ENCODE measurements at places on chromosomes 6 and 20.

DNA sequence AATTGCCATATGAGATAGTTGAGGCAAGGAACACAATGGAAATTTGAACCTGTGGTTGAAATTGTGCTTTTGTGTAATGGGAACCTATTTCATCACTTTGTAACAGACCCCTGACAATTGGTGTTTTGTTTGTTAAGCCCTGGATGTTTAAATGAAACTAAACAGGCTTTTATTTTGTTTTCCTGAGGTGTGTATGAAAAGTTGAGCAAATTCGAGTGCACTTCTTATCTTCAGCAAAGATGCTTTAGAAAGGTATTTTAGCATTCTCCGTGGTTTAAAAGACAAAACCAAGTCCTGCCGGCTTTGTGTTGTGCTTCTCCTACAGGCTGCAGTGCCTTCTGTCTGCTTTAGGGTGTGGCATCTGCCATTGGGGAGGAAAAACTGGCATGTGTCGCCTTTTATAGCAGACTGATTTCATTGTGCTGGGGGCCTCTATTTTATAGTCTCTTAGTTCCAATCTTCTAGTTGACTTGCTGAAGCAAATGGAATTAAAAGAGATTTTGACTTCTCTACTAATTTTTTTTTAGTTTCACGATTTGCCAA is 2.2 kb upstream of the ARID1B start:
- DNase-seq = peak; percentile 42

GRCh38 chr6:117200067-117200466 is 65.3 kb upstream of the VGLL2 start:
- no peak for DNase-seq

DNA sequence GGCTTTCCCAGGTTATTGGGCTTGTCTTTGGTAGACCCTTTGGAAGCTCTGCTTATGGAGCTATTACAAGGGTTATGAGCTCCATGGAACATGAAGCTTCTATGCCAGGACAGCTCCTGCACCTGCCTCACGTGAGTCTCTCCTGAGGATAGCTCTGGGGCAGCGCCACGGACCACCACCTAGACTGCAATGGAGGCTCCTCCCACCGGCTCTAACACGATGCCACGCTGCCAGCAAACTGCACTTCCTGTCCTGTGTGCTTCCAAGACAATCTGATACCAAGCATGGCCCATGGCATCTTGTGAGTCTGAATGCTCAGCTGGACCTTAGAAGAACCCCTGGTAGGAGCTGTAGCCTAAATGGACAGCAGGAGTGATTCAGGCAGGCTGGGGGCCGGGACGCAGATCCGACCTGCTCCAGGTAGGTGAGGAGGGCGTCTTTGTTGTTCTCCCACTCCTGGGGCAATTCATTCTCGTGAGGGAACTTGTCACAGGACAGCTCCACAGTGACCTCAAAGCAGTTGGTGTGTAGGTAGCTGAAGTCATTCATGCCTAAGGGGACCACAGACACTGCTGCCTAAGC is 5.5 kb downstream of the CPXM1 start:
- no peak for DNase-seq

GRCh38 chr20:9270831-9271230 is 201.9 kb downstream of the PLCB4 start:
- DNase-seq = no peak

- no peak for DNase-seq
These were observed 16.8 kb downstream of the RIPK1 start for GRCh38 chr6:3085074-3085473.

GRCh38 chr6:80446454-80447045 is 340.1 kb downstream of the BCKDHB start:
- no peak for DNase-seq

- DNase-seq = no peak
These were observed 16.9 kb downstream of the RAB44 start for GRCh38 chr6:36714511-36714910.

DNA sequence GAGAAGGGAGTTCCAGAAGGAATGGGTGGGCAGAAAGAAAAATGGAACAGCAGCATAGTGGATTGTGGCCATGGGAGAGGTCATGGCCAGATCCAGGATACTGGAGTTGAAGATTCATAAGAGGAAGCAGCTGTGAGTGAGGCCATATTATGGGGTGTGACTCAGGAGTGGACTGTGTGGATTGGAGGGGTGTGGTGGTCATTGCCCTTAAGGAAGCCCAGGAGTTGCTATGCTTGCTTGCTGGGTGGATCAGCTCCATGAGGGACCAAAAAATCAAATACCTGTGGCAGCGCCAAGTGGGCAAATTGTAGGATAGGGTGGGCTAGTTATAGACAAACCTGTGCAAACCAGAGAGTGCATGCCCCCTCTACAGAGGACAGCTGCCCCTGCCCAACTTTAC is 18.3 kb downstream of the LRRC1 start:
- no peak for DNase-seq

GRCh38 chr6:18055714-18056382 is 66.6 kb downstream of the NHLRC1 start:
- DNase-seq = no peak

DNA sequence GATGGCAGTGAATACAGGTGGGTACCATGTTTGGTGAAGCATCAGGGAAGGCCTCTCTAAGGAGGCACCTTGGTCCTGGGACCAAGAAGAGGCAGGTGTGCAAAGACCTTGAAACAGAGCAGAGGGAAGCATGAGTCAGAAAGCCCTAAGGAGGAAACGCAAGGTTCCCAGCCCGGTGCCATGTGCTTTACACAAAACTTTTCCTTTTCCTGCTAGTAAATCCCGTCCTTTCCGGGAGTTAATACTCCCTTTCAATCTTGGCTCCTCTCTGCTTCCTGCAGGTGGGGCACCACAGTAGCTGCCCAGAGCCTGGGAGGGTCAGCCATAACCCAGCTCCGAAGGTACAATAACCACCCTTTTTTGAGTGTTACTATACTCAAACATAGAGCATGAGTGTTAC is 19.4 kb upstream of the SLC23A2 start:
- no peak for DNase-seq

DNA sequence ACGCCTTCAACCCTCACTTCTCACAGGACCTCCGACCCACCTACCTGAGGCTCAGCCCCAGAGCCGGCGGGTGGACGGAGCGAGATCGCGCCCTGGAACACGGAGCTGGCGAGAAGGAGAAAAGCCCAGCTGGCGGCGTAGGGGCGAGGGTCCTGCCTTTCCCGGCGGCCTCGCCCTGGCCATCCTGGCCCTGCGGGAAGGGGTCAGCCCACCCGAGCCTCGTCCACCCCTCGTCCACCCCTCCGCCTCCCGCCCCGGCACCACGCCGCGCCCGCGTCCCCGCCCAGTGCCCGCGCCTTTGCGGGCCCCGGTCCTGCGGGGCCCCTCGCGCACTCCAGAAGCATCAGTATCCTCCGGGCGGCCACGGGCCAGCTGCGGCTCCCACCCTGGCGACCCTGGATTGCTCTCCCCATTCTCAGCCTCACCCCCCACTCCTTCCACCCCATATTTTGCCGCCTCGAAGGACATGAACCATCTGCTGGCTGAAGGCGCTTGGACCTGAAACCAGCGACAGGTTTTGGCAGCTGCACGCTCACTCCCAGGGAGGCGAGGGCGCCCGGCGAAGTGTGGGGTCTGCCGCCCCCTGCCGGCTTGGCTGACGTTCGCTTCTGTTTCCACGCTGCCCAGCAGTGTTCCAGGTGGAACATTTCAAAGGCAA is 65.1 kb downstream of the PLG start:
- peak; percentile 60 for DNase-seq

GRCh38 chr20:5072756-5073659 is 46.8 kb downstream of the PCNA start:
- no peak for DNase-seq

DNA sequence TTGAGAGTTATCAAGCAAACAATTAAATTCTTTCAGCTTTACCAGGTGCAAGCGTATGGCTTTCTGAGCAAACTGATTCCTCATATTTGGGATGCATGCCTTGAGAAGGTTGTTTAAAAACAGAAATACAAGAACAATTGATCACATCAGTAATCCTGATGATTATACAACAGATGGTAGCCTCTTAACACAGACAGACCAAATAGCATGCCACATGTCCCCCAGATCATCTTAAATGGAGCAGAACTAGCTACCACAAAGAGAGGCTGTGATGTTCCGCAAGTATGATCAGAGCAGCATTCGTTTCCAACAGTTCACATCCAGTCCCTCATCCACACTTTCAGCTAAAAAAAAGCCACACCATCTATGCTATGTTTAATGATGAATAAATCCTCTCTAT is 246.2 kb upstream of the NRSN1 start:
- DNase-seq = no peak

DNA sequence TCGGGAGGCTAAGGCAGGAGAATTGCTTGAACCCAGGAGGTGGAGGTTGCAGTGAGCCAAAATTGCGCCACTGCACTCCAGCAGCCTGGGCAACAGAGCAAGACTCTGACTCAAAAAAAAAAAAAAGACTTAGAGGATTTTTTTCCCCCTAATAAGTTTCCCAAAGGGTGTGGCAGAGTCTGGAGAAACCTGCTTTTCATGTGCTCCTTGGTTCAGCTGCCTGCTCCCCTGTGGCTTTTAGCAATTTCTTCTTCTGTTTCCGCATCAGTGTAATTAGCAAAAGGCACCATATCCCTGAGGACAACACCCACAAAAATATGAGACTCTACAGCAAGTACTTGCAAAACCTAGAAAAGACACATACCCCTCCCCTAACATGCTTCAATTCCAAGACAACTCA is 28.6 kb upstream of the ZNF133 start:
- no peak for DNase-seq

- DNase-seq = peak; percentile 20
These were observed 309 bp upstream of the ABRACL start for GRCh38 chr6:139028215-139028657.

- DNase-seq = no peak
These were observed 72.8 kb upstream of the ECI2 start for GRCh38 chr6:4208158-4208557.

DNA sequence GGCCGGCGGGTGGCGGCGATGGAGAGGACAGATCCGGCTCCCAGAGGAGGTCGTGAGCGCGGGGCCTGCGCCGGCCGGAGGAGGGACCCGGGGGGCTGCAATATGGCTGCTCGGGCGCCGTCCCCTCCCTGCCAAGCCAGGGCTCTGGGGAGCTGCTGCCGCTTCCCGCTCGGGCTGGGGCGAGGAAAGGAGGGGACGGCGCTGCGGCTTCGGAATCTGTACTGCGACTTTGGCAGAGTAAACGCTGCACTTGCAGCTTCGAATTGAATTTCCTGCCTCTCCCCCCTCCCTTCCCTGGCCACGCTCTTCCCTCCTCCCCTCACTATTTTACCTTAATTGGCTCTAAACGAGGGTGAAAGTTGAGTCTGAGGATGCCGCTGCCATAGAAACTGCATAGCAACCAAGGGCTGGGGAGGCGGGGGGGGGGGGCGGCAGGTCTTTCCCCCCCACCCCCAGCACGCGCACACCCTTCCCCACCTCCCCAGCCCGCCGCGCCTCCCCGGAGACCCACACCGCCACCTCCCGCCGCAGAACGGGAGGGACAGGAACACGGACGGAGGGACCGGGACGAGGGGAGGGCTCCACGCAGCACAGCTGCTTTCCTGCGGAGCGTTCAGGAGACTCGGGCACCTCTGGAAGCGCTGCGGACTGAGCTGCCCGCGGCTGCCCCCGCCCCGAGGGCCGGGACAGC is 93.9 kb downstream of the RNASET2 start:
- DNase-seq = no peak

- no peak for DNase-seq
These were observed 280.5 kb upstream of the JAG1 start for GRCh38 chr20:10954137-10954840.

DNA sequence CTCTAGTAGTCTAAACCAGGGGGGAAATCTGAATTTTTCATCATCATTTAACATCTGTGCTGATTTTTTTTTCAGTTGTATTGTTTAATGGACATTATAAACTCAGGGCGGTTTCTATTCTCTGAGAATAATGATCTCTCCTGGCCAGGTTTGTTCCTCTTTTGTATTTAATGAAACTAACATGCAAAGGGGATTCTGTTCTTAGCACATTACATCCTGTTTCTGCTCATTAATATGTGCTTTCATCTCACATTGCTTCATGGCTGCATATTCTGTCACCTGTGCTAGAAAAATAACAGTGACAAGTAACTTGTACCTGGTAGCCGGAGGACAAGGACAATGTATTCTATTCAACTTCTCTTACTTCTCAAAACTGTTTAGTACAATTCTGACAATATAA is 806 bp downstream of the HLA-DOB start:
- no peak for DNase-seq

DNA sequence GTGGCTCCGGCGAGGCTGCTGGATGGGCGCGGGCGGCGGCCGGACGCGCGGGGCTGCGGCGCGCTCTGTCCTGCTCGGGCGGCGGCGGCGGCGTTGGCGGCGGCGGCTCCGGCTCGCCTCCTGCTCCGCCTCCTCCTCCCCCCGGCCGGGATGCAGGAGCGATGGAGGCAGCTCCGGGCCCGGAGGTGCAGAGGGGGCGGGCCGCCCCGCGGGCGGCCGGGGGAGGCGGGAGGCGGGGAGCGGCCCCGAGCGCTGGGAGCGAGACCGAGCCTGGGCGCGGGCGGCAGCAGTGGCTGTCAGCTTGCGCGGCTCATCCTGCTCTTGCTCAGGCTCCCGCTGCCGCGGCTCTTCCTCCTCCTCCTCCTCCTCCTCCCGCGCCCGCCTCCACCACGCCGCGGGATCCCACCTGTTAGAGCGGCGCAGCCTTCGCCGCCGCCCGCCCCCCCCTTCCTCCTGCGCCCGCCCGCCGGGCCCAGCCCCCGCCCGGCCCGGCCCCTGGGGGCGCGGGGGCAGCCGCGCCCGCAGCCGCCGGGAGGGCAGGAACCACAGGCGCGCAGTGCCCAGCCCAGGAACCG is at the start of gene NOL4L:
NOL4L (minus strand) TSS at position 323 of the 575 bp plus-strand sequence. CDS start 443 bp downstream, outside the sequence.
- DNase-seq = no peak

GRCh38 chr6:168908887-168909286 is 344.8 kb downstream of the THBS2 start:
- DNase-seq = no peak

DNA sequence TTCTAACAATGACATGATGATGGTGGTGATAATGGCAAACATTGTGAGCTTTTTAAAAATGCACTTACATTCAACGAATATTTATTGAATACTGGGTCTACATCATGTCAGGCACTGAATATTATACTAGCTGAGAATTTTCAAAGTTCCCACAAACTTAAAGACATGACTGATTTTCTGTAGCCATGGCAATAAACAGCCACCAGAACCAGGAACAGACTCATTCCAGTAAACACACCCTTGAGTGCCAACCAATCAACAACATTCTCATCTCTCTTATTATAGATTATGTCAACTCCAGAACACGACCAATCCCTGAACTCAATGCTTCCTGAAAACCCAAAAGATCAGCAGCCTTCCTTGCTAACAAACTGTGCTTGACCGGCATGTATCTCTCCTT is 212.4 kb upstream of the RUNX2 start:
- no peak for DNase-seq

DNA sequence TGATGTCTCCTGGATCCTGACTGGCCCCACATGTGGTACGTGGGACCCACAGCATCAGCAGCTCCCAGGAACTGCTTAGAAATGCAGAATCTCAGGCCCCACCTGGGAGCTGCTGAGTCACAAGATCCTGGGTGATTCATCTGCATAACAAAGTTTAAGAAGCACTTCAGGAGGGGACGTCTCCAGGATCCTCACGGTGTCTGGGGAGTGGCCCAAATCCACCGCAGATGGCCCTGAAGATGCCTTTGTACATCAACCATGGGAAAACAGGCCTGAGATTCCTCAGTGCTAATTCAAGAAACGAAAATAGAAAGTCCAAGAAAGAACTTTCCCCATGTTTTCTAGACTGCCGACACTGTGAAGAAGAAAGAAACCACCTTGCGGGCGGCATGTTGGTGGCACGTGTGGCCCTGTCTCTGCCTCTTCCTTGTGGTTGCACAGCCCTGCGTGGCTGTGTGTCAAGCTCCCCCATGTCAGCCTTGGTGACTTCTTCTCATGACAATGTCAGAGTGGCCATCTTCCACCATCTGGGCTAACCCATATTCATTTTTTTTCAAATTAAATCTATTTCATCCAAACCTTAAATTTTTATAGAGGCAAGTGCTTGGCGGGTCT is 26.1 kb downstream of the RRBP1 start:
- no peak for DNase-seq

Data from DMS 273 treated with DMSO at 0.1 percent for 48 hours (cell line).